ENCODE measurements at places on chromosomes 12 and 14.

- DNase-seq = no peak
Measured at GRCh38 chr12:104216521-104216924, 944 bp downstream of the TXNRD1 start.

DNA sequence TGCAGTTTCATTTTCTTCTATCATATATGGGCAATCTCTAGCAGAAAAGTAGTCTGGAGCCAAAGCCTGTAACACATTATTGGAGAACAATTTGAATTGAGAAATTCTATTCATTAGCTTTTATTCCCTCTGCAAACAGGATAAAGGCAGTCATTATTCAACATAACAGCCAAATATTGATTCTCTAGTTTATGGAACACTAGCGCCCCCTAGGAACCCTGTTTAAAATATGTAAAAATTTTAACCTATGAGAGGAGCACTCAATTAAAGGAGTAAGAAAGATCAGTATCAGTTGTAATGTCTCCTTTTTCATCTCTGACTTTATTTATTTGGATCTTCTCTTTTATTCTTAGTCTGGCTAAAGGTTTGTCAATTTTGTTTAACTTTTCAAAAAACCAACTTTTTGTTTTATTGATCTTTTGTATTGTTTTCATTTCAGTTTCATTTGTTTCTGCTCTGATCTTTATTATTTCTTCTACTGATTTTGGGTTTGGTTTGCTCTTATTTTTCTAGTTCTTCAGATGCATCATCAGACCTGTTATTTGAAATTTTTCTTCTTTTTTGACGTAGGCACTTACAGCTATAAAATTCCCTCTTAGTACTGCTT is 4.8 kb upstream of the LMNTD1 start:
- DNase-seq = peak; percentile 27

- DNase-seq = no peak
Measured at GRCh38 chr12:79514730-79515529, 175.8 kb downstream of the PAWR start.

- DNase-seq = no peak
Measured at GRCh38 chr14:91111443-91111842, 2.4 kb upstream of the DGLUCY start.

- DNase-seq = no peak
Measured at GRCh38 chr12:56565510-56566101, 44.0 kb downstream of the RBMS2 start.

DNA sequence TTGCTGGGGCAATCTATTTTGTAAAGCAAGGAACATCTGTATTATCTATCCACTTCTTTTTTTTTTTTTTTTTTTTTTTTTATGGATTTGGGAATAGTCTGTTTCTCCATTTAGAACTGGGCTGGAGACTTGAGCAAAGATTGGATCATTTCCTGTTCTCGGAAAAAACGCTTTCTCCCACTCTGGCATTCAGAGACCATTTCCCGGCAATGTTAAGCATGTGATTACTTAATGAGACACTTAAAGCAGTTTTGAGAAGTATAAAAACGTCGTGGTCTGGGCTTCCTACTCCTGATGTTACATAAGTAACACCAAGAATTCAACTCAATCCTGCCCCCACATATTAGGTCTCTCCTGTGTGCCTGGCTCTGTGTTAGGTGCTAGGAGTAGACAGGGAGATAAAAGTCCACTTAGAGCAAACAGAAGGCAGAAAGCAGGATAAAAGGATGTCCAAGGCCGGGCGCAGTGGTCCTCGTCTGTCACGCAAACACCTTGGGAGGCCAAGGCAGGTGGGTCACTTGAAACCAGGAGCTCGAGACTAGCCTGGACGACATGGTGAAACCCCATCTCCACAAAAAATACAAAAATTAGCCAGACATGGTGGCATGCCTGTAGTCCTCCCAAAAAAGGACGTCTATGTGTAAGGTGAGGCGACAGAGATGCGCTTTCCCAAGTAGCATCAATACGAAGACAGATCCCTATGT is 152.1 kb upstream of the GSC start:
- no peak for DNase-seq

- DNase-seq = no peak
Measured at GRCh38 chr12:40971911-40972310, 216.2 kb upstream of the PDZRN4 start.

- no peak for DNase-seq
Measured at GRCh38 chr12:127121494-127122084, 1145.4 kb upstream of the TMEM132C start.

GRCh38 chr14:100504372-100505078 is 82.7 kb downstream of the BEGAIN start:
- DNase-seq = no peak

GRCh38 chr14:58788655-58789503 is 151.1 kb downstream of the DACT1 start:
- no peak for DNase-seq

DNA sequence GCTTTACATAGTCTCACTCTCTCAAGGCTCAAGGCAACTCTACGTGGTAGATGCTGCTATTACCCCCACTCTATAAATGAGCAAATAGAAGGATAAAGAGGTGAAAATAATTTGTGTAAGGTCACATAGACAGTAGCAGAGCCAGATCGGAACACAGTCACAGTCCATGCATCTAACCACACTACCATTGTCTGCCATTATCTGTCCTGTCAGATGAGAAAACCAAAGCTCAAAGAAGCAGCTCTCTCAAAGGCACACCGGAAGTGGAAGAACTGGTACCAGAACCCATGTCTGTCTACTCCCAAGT is 134.4 kb upstream of the NUDT4 start:
- DNase-seq = no peak

- DNase-seq = no peak
Measured at GRCh38 chr14:95077345-95077744, 80.0 kb downstream of the DICER1 start.

GRCh38 chr12:44497044-44497443 is 379.1 kb downstream of the NELL2 start:
- DNase-seq = no peak

DNA sequence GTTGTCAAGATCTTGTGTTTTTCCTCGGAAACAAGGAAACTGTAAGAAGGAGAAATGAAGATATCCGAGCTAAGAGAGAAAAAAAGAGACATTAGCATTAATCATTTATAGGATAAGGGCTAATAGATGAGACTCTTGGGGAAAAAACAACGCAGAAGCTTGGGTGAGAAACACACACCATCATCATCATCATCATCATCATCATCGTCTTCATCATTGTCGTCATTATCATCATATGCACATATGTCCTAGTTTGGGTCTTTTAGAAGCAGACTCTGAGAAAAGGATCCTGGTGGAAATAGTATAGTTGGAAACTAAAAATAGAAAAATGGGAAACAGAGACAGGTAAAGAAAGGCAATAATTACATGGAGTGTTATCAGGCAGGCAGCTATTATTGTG is 95.9 kb downstream of the PAH start:
- no peak for DNase-seq

DNA sequence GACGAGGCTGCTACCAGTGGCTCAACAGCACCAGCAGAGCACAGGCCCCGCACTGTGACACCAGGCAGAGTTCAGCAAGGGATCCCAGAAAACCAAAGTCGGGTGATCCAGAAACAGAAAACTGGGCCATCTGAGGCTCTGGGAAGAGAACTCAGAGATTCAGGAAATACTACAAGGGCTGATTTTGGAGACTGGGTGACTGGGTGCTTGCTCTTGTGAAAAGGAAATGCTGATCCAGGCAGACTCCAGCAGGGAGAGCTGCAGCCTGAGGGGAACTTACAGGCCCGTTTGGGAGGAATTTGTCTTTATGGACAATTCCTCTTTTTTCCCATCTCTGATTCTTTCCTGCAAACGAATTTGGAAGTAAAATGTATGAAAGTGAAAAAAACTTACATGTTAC is 28.2 kb downstream of the FOXN3 start:
- DNase-seq = no peak

GRCh38 chr12:61412201-61412600 is 848.0 kb upstream of the USP15 start:
- DNase-seq = no peak

- DNase-seq = no peak
Measured at GRCh38 chr12:116067892-116068291, 209.6 kb downstream of the MED13L start.
